Globus pallidus (tissue), 1 donor: ENCODE measurements at places on chromosomes 4 and X.

DNA sequence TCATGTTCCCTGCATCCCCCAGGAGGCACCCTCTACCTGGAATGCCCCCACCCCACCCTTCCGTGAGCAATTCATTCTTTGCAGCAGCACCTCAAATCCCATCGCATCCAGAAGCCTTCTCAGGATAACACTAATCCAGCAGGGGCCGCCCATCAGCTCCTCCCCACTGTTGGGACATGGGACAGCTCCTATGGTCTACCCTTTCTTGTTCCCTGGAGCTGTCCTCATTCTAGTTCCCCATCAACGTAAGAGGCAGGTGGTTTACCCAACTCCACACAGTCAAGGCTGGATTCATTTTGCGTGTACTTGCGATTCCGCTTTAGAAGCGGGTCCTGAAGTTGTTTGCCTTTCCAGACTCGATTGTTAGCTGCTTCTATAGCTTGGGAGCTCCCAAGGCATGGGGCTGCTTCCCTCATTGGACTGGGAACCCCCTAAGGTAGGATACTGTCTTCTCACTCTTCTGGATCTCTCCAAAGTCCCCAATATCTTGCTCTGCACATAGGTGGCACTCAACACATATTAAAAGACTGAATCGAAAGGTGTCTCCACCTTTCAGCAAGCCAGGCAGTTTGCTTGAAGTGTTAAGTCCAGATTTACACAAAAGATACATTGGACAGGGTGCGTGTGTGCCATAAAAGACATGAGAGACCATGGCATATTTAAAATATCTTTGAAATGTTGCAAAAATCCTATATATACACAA, 942 bp upstream of the APLN start:
- no peak for DNase-seq

GRCh38 chr4:3783693-3784306, 17.6 kb downstream of the ADRA2C start:
- DNase-seq: no peak

DNA sequence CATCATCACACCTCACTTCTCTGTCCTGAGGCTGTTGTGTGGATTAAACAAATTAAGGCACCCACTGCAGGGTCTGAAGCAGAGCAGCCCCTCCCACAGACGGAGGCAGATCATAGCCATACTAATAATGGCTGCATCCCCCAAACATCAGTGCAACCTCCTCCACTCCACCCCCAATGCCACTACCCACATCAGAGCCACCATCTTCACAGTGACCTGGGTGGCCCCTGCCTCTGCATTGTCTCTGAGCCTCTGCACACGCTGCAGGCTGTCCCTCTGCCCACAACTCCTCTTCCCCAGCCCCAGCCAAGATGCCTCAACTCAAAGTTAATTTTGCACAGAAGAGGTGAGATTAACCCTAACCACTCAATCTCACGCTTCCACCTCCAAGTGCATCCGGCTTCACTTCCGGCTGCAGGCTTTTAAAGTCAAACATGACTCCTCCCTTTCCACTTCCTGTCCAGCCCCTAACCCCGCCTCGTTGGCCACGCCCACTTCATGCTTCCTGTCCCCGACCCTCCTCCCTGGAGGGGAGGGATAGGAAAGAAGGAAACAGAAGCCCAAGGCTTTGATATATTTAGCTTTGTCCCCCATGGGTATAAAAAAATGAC, 22.7 kb downstream of the JAKMIP1 start:
- DNase-seq: no peak

DNA sequence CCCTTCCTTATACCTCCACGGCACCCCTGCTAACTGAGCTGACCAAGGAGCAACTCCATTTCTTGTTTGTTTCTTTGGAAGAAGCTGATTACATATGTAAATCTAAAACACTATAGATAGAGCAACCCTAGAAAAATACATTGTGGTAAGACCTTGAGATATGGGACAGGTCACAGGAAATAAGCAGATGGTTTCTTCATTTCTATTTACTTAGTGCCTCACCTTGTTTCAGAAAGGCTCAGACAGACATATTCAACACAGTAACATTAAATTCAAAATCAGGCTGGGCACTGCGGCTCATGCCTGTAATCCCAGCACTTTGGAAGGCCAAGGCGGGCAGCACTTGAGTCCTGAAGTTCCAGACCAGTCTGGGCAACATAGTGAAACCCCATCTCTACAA, 47.3 kb downstream of the IRF2 start:
- DNase-seq: no peak

GRCh38 chr4:98300706-98301105, 39.5 kb downstream of the RAP1GDS1 start:
- DNase-seq: no peak

DNA sequence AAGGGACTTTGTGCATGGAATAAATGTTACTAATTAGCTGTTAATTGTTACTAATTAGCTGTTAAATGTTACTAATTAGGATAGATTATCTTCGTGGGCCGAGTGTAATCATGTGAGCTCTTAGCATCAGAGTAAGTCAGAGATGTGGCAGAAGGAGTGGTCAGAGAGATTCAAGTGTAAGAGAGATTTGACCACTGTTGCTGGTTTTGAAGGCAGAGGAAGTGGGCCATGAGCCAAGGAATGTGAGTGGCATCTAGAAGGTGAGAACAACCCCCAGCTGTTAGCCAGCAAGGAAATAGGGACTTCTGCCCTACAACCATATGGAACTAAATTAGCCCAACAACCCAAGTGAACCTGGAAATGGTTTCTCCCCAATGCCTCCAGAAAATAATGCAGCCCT, 28.2 kb downstream of the ODAPH start:
- DNase-seq: no peak

DNA sequence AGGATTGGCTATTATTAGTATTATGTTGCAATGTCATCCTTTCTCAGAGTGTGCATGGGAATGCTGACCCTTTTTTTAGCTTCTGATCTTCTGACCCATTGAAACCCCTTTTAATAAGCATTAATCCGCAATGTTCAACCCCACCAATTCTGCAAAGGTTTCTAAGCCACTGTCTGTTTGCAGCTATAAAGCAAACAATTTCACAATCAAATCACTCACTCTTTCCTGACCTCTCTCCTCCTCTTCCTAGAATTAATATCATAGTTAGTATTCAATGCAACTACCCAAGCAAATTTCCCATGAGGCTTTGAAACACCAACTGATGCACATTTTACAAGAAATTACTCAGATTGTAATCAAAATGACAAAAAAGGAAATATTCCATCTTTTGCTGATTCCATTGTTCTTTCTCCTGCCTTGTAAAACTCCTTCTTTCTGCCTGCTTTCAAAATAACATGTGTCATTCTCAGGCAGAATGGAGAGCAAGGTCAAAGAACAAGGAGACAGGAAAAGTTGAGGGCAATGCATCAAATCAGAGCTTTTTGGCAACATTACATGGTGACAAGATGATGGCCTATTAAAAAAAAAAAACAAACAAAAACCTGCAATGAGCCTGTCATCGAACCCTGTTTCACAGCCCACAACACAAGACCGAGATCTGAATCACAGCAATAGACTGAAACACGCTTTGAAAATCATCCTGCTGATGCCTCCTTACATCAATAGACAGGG, 253.2 kb upstream of the AR start:
- DNase-seq: no peak

DNA sequence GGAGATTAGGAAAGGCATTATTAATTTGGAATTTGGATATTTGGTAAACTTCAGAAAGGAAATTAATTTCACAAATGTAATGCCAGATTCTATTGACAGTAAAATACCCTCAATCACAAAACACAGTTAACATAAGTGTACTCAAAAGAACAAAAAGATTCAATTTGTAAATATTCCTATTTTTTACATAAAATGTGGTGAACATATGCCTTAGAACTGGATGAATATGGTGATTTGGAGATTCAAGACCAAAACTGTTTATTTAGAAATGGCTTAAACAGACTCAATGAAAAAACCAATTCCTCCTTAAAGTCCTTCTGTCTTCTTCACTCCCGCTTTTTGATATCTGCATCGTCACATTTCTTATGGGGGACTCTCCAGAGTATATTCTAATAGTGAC, 417.6 kb upstream of the TENM3 start:
- no peak for DNase-seq

- DNase-seq: no peak
Measured at GRCh38 chr4:38768968-38769394, 13.8 kb downstream of the TLR10 start.

DNA sequence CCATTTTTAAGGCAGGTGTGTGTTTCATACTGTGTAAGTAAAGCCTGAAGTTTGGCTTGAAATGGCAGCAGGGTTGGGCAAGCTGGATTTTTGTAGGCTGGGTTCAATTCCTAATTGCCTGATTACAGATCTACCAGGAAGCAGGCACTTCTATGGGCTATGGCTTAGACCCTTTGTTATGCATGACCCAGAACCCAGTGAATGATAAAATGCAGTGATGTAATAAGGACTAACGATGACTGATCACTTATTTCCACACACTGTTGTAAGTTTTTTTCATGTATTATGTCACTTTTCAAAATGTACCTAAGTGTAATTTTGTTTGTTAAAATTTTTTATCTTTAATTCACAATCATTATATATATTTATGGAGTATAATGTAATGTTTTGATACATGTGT, 8.6 kb downstream of the LANCL3 start:
- no peak for DNase-seq

- DNase-seq: no peak
Measured at GRCh38 chr4:139247241-139247640, 32.8 kb downstream of the MGARP start.

- DNase-seq: no peak
Measured at GRCh38 chr4:56296526-56296925, 90.8 kb downstream of the AASDH start.

DNA sequence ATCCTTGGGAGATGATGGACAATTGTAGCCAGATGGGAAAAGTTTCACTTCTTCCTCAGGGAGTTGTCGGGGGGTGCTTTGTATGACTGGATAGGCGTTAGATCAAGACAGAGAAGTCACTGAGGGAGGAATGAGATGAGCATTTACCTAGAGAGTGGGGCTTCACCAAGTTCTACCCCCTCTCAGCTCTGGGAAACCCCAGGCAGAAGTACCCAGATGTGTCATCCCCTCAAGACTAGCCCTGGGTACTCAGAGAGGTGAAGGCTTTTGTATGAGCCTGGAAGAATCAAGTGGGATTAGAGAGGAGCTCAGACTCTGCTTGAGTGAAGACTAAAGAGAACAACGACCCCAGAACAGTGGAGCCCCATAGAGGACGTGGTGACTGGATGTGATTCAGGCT, 1.9 kb downstream of the MAGEB1 start:
- DNase-seq: no peak

- DNase-seq: no peak
Measured at GRCh38 chr4:106312997-106313522, 2.9 kb downstream of the TBCK start.

DNA sequence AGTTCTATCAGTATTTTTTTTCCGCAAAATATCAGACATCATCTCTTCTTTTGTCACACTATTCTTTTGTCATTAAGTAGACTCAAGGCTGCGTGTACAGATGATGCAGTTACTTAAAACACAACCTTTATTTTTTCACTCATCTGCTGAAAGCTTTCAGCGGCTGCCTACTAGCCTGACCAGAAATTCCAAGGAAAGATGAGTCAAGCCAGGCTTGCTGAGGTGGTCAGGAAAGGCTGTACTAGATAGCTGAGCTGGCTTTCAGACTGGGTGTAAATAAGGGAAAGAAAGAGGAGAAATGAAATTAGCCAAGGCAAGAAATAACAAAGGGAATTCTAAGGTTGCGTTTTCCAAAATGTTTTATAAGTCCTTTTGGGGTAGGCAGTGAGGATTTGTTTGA, 17.9 kb downstream of the STK26 start:
- DNase-seq: no peak

GRCh38 chr4:121139533-121140222, 24.4 kb downstream of the TNIP3 start:
- DNase-seq: no peak

GRCh38 chr4:81137446-81137845, 77.6 kb downstream of the PRKG2 start:
- DNase-seq: no peak

- DNase-seq: no peak
Measured at GRCh38 chr4:28010577-28011240, 1150.1 kb downstream of the STIM2 start.

- no peak for DNase-seq
Measured at GRCh38 chr4:85606505-85606904, 131.6 kb downstream of the ARHGAP24 start.

DNA sequence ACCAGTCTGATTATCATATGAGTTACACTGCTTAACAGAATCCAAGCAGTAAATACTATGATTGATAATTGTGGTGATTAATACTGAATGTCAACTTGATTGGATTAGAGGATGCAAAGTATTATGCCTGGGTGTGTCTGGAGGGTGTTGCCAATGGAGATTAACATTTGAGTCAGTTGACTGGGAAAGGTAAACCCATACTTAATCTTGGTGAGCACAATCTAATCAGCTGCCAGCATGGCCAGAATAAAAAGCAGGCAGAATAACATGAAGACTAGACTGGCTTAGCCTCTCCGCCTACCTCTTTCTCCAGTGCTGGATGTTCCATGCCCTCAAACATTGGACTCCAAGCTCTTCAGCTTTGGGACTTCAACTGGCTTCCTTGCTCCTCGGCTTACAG, 961.3 kb downstream of the ADGRL3 start:
- no peak for DNase-seq

DNA sequence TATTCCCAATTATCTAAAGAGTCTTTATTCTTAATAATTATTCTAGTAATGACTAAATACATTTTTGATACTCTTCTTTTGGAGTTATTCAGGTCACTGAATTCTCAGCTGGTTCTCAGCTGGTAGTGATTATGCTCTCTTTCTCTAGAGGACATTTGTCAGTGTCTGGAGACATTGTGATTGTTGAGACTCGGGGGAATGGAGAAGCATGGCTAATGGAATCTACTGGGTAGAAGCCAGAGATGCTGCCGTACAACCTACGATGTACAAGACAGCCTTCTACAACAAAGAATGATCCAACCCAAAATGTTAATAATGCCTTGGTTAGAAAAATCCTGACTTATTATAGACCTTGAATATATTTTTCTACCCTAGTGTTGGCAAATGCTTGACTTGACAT, 149.2 kb upstream of the ANKRD50 start:
- no peak for DNase-seq
